ENCODE measurements at places on chromosomes 5 and 9. TPM values are rescaled to one million over a fixed set of nuclear protein-coding genes. Genes with fewer than 3 reads are reported as not detected.

- DNase-seq: no peak
These were observed 6.1 kb upstream of the TMEFF1 start for GRCh38 chr9:100466829-100467221.

- DNase-seq: no peak
These were observed 13.3 kb downstream of the DIRAS2 start for GRCh38 chr9:90629354-90629753.

PCDHB7 gene
- 6.9 TPM for total RNA-seq

CXCL14 gene
- 1.7 TPM for total RNA-seq
